ENCODE measurements at places on chromosomes 11 and 22.

DNA sequence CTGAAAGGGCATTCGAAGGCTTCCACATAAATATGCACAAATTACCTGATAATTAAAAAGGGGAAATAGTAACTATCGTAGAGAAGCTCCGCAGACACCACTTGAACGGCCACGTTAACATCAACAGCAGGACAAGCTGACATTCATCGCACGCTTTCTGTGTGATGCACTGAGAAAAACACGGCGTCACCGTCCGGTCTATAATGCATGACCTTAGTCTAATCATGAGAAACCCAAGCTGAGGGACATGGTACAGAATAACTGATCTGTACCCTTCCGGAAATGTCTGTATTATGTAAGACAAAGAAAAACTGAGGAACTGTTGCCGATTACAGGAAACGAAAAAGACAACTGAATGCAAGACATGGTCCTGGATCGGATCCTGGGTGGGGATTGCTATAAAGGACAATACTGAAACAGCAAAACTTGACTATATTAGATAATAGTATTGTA lies 678 bp upstream of the RANGAP1 start:
- DNase-seq: peak; percentile 77

DNA sequence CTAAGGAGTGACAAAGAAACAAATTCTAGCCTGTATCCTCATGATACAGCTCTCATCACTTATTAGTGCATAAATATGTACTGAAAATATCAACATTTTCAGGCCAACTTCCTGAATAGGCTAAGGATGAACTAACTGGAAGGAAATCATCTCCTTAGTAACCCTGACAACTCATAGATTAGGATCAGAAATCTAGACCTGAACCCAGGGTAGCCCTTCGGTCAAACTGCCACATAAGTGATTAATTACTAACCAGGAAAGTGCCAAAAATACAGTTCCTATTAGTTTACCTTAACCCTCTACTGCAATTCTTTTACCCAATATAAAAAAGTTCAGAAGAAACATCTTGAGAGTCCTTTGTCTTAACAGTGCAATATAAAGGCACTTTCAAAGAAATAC lies 40.0 kb downstream of the AMBRA1 start:
- DNase-seq: no peak

DNA sequence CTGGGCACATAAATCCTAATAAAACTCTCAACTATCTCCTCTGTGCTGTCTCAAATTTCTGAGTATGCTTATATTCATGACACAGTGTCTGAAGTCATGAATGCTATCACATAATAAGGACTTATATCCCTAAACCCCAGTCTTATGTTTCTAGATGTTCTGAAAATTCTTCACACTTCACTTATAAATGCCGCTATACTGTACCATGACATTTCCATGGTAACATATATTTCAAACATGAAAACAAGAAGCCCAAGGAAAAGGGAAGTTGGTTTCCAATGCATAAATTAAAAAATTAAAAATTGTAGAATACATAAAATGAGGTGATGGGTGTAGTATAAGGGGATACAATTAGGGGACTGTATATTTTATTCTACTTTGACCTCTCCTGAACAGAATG lies 11.7 kb downstream of the GVQW3 start:
- no peak for DNase-seq

DNA sequence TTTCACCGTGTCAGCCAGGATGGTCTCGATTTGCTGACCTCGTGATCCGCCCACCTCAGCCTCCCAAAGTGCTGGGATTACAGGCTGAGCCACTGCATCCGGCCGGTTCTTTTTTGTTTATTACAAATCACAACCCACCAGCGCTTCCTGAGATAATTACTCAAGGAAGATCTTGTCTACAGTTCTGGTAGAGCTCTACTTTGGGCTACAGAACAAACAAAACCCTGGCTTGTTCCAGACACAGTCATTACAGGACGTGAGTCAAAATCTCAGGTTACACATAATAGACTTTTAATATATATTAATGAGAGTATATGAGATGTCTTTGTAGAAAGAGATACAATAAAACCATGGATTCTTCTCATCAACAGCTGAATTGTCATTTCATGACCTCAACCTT lies 42.8 kb upstream of the NUP50 start:
- no peak for DNase-seq

- DNase-seq: peak; percentile 90
Observed at GRCh38 chr11:46889689-46890475, 28.5 kb downstream of the LRP4 start.

DNA sequence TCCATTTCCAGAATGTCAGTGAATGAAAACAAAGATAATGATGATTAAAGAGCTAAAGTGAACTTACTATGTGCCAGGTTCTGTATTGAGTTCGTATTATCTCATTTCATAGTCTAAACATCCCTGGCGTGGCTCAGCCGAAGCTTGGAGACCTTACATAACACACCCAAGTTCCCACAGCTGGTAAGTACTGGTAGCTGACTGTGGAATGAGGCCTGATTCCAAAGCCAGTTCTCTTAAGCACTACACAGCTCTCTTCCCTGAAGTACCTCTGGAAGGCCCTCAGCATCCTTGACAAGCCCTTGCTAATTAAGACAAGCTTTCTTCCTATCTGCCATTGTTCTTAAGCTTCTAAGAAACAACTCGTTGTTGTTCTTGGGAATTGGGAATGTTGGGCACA lies 28.6 kb upstream of the NCAM1 start:
- no peak for DNase-seq

DNA sequence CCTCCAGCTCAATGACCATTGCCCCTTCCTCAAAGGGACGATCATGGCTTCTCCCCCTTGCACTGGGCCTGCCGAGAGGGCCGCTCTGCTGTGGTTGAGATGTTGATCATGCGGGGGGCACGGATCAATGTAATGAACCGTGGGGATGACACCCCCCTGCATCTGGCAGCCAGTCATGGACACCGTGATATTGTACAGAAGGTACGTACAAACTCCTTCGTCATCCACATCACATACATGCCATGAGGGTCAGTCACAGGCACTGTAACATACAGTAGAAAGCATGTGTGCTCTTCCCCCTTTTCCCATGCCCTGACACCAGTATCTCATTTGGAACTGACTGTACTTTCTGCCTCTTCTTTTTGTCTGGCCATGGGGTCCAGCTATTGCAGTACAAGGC lies 4.0 kb downstream of the TAF10 start:
- DNase-seq: no peak

- DNase-seq: no peak
Observed at GRCh38 chr11:43898574-43898973, 17.9 kb downstream of the ALKBH3 start.

DNA sequence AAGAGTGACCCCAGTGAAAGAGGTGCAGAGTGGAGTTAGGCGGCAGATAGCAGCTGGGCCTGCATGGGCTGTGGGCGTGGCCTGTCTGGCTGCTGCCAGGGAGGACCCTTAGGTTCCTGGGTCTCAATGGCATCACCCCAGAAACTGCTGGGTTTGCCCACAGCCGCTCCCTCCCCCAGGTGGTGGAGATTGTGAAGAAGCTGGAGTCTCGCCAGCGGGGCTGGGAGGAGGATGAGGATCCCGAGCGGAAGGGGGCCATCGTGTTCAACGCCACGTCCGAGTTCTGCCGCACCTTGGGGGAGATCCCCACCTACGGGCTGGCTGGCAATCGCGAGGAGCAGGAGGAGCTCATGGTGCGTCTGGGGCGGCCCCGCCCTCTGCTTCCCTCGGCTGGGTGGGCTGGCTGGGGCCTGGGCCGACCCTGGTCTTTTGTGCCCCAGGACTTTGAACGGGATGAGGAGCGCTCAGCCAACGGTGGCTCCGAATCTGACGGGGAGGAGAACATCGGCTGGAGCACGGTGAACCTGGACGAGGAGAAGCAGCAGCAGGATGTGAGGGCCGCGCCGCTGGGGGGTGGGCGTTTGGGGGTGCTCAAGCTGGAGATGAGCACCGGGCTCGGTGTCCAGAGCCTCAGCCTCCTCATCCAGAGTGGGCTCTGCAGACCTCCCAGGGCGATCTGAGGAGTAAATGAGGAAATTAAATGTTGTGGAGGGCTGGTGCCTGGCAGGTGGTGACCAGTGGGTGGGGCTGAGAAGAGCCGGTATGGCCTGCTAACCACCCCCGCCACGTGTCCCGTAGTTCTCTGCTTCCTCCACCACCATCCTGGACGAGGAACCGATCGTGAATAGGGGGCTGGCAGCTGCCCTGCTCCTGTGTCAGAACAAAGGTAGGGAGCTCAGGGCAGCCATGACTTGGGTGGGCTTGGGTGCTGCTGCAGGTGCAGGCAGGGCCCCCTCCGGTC lies 15.0 kb downstream of the SART1 start:
- no peak for DNase-seq

- DNase-seq: no peak
Observed at GRCh38 chr11:101127197-101127698, 2.4 kb downstream of the PGR start.

DNA sequence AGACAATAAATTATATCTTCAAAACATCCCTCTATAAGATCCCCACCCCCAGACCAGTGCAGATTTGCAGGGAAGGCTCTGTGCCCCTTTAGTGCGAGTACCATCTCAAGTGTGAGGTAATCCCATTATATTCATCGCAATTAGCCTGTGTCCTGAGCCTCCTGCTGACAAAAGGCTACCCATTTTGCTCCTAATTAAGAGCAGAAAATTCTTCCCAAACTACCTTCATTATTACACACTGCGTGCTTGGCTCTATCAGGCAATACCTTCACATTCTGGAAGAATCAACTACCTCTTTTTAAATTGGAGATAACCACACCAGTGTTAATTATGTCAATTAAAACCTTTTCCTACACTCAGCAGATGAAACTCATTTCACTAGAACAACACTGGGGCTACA lies 1133.4 kb upstream of the CCDC90B start:
- DNase-seq: no peak

- no peak for DNase-seq
Observed at GRCh38 chr11:117191680-117192400, 7.3 kb upstream of the TAGLN start.

DNA sequence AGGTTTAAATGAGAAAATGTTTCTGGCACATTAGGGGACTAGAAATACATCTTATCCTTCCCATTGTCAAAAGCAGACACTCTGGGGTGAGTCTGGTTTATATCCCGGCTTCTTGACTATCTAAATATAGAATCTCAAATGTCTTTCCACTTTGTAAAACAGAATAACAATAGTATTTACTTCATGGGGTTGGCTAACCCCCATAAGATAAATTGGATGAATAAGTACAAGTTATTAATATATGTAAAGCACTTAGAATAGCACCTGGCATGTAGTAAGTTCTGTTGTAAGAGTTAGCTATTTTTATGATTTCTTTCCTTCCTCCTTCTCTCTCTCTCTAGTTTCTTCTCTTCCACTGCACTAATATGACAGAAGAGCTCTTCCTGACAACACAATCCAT lies 499.1 kb downstream of the INSC start:
- DNase-seq: no peak

DNA sequence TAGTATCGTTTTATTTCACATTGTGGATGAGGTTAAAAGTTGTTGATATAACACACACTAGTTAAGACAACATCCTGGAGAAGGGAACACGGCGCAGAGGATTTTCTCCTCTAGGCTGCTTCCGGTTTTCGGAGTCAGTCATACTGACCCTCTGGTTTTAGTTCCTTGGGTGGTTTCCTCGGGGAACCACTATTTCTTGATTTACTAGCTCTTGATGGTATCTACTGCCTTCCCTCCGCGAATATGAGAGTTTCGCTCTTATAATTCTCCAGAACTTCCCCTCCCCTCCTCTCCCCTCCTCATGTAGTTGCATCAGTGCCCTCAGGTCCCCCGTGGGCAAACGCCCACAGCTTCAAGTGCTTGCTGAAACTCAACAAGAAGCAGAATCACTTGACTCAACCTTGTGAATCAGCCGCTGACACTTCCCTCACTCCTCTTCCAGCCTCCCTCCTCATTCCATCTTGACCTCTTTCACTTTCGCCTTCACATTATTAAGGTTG lies 15.9 kb upstream of the APOBEC3A start:
- DNase-seq: peak; percentile 83

GRCh38 chr11:95352733-95353346 lies 121.8 kb upstream of the SESN3 start:
- DNase-seq: no peak

GRCh38 chr11:27963370-27963769 lies 144.6 kb downstream of the KIF18A start:
- DNase-seq: no peak

DNA sequence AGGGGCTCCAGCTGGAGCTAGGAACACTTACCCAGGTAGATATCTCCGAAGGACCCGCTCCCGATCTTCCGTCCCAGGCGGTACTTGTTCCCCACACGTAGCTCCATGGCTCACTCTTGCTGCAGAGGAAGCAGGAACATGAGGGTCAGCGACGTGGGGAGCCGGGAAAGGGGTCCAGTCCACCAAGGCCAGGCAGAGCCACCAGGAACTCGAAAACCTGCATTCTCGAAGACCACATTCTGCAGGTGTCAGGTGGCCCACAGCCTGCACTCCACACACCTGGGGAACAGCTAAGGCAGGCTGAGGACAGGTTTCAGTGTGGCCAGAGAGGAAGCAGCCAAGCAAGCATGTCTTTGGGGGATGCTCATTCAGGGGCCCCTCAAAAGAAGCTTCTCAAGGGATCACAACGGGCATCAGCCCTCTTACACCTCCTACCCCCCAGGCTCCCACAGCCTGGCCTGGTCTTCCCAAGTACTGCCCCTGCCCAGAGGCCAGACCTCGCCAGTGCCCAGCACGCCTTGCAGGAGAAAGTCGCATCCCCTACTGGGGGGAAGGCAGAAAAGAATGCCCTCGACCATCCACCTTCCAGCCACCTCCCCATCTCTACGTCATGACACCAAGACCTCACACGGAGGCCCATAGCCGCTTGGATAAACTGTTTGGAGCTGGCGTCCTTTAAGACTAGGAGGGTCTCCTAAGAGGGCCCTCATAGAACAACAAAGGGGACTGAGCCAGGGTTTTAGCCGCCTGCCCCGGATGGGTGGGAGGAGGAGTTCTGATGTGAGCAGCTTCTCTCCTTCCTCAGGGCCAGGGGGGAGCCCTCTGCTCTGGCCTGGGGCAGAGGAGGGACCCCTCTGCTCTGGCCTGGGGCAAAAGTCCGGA lies 2.9 kb downstream of the CSNK1E start:
- DNase-seq: no peak

DNA sequence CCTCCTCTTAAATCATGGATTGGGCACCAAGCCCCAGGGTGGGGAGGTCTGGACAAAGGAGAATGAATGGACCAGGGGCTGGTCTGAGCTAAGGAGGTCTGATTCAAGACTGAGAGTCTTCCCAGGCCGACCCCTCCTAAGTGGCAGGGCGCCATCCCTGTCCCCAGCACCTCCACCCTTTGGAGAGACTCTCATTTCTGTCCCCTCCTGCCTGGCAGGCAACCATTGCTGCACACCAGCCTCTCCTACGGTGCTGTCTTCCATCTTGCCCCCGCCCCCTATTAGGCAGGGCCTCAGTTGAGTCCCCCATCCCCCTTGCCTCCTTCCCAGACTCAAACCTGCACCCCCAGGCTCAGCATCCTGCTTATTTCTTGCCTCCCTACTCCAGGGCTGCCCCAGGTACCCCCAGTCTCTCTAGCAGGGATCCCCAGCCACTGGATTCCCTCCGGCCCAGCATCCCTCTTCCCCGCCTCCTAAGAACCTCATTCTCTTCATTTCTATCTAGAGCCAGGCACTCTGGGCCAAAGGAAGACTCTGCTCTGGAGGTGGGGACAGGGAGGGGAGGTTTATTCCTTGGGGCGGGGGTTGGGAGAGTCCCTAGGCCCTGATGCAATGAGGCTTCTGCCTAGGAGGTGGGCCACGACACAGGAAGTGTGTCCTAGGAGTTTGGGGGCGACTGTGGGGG lies 1.7 kb upstream of the RCOR2 start:
- no peak for DNase-seq

- peak; percentile 43 for DNase-seq
Observed at GRCh38 chr11:14644226-14645014, 816 bp downstream of the PDE3B start.
